Activated CD8-positive, alpha-beta T cell treated with anti-CD3 and anti-CD28 coated beads for 36 hours (primary cell): ENCODE measurements at places on chromosomes 11 and 22. TPM values are rescaled to one million over a fixed set of nuclear protein-coding genes. Genes with fewer than 3 reads are reported as not detected.
A peak's percentile ranks its signal among the peaks of the same experiment; 100 is the strongest.

SYTL2 gene
- total RNA-seq, result 9.5 TPM

- no peak for DNase-seq
Observed at GRCh38 chr11:71999362-71999761, 653 bp downstream of the IL18BP start.

DNA sequence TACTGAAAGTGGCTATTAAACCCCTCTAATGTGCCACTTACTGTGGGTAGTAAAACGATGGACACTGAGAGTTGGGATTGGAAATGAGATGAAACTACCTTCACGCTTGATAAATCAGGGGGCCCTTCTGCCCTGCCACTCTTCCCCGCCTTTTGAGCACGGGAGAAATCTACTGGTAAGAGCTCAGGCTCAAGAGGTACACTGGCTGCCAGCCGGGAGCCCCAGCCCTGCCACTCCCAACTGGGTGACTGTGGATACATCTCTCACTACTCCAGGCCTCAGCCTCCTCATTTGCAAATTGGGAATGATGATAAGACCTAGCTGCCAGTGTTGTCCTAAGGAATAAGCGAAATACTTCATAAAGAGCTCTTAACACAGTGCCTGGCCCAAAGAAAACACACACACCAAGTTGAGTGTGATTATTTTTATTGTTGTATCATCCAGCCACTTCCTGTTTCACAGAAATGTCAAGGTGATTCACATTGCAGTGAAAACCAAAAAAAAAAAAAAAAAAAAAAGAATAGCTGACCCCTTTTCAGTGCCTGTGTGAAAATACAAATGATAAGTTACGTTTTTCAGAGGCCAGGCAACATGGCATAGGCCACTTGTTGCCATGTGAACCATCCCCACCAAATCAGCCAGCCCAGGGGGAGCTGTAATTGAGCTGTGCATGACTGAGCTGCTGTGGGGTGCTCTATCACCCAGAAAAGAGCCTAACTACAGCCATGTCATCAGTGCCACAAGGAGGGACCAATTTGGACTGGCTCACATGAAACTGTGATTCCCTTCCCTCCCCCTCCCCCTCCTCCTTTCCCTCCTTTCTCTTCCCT, 4.4 kb upstream of the ZNRD2 start:
- DNase-seq, result peak; percentile 68

- DNase-seq, result no peak
Observed at GRCh38 chr11:95584589-95584988, 205.0 kb downstream of the FAM76B start.

RAB1B gene
- total RNA-seq, result 98.2 TPM

P4HA3 gene
- not detected for total RNA-seq

FXYD6 gene
- not detected for total RNA-seq

- peak; percentile 82 for DNase-seq
Observed at GRCh38 chr11:64355078-64355940, 3.7 kb upstream of the RPS6KA4 start.

GRCh38 chr11:62925308-62925707, 4.1 kb upstream of the CHRM1 start:
- DNase-seq, result no peak

DNA sequence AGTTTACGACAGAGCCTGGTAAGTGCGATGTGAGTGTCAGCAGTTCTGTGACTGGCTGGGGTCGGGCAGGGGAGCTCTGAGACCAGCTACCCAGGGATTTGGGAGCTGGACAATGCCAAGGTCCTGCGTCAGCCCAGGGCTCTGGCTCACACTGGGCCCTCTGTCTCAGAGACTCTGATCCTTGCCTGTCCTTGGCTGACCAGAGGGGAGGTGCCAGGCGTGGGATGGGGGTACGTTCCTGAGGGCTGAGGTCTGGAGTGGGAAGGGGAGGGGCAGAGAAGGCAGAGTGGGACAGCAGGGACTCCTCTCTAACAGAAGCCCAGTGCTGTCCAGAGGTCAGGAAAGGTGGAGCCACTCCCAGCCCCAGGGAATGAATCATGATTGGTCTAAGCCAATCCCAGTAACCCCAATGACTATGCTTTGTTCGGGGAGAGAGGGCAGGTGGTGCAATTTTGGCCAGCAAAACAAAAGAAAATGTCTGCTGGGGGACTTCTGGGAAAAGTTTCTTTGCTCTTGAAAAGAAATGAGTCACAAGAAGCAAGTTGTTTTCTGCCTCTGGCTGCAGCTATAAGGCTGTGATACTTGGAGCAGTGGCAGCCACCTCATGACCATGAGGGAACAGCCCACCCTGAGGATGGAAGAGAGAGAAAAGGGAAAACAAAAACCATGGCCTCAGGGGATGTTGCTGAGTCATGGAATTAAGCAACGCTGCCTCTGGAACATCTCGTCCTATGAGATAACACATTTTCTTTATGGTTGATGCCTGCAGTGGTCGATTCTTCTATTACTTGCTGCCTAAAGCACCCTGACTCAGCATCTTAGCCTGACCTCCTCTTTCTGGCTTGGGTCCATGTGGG, 108.3 kb downstream of the CHST1 start:
- no peak for DNase-seq

DNA sequence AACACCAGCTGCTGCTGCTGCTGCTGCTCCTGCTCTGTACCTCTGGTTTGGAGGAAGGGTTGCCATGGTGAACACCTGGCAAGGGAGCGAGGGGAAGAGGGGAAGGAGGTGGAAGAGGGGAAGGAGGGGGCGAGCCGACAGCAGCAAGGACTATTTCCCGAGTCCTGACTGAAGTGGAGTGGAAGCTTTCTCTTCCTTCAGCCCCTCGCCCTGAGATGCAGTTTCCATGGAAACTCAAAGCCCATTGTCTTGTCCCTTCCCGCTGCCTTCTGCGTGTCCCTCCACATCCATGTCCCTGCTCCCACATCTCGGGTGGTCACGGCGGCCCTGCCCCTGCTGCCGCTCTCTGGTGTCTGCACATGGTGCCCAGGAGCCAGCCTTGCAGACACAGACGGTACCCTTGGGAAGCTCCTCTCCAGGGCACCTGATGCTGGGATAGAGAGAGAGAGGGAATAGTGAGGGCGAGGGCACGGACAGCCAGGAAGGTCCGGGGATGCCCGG, 28.6 kb downstream of the FAM83F start:
- no peak for DNase-seq

OR56B4 gene
- not detected for total RNA-seq

DNA sequence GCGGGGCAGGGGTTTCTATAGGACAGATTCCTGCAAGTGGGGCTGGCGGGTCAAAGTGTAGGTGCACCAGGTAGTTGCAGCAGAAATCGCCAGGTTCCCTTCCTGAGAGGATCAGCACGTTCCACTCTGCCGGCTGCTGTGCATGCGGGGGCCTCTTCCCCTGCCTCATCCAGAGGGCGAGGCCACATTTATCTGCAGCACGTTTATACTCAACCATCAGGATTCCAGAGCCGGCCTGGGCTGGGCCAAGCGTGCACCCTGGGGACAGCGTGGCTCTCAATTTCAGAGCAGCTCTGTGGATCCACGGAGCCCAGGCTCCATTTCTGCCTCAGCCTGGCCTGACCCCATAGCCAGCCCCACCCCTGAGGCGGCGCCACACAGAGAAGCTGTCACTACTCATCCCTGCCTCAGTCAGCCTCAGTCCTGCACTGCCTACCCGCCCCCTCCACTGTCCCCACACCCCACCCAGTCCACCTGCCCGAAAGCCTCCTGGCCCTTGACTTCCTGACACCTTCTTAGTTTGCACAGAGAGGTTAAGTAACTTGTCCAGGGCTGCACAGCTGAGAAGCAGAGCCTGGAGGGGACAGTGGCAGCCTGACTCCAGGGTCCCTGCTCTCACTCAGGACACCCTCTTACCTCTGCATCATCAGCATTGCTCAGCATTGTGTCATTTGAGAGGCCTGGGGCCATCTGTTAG, 45.9 kb upstream of the RTL6 start:
- no peak for DNase-seq

- no peak for DNase-seq
Observed at GRCh38 chr11:71182791-71183677, 69.3 kb downstream of the SHANK2 start.

DNA sequence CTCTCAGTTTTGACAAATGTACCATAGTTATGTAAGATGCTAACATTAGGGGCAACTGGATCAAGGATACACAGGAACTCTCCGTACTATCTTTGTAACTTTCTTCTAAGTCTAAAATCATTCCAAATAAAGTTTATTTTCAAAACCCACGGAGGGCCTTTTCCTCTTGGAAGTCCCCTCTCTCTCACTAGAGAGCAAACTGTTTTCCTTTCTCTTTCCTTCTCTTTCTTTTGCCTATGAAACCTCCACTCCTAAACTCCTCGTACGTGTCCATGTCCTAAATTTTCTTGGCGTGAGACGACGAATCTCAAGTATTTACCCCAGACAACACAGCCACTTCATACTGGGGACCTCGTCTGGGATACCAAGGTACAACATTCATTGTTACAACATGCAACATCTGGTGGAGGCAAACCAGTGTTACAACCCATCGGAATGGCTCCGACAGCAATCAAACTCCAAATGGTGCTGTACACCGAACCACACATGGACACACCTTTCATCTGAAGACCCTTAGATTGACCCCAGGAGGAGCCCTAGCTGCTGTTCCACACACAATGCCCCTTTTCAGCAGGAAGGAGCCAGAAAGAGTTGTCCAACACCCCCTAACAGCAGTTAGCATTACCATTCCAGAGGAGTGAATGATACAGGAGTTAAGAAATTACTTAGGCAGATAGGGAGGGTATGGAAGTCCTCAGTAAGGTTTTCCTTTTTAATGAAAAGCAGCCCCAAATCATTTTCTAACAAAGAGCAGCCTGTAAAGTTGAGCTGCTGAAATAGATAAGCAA, 108.1 kb downstream of the SGSM3 start:
- no peak for DNase-seq

FAT3 gene
- not detected for total RNA-seq

DNA sequence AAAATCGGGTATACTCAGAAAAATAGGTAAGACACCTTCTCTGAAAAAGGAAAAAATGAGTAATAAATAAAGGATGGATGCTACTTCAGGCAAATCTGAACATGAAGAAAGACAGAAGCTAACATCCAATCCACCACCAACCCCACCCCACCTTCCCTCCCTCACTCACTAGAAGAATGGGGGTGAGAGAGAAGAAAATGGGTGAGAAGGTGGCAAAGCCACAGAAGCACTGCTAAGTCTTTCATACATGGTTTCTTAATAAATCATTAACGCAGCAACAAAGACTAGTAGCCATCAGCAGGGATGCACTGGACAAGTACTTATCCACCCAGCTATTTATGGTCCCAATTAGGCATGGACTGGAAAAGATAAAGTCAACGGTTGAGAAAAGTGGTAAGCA, 5.9 kb downstream of the FHIP1B start:
- no peak for DNase-seq

DNA sequence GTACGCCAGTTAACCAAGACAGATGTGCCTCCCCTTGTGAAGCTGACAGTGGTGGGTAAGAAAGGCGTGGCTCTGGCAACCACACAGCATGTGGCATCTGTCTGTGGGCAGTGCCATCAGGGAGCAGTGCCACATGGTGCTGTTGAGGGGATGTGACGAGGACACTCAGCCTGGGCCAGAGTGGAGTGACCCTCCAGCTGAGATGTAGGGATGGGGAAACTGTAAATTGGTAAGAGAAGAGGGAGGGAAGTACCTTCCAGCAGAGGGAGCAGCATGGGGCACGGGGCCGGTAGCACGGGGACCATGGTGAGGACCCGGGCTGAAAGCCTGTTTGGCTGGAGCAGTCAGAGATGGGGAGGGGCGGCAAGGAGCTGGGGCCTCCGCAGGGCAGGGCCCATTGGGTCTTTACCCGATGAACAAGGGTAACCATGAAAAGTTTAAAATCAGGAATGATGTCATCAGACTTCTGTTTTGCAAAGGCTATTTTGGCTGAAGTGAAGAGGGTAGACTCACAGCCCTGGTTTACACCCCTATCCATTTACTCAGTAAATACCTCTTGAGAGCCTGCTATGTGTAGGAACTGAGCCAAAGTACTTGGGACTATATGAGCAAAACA, 10.4 kb downstream of the TMPRSS6 start:
- peak; percentile 17 for DNase-seq

- no peak for DNase-seq
Observed at GRCh38 chr11:1822648-1823375, 12.0 kb upstream of the SYT8 start.

GRCh38 chr11:1653541-1654387, 24.2 kb downstream of the KRTAP5-5 start:
- DNase-seq, result no peak

MRGPRX4 gene
- not detected for total RNA-seq

DNA sequence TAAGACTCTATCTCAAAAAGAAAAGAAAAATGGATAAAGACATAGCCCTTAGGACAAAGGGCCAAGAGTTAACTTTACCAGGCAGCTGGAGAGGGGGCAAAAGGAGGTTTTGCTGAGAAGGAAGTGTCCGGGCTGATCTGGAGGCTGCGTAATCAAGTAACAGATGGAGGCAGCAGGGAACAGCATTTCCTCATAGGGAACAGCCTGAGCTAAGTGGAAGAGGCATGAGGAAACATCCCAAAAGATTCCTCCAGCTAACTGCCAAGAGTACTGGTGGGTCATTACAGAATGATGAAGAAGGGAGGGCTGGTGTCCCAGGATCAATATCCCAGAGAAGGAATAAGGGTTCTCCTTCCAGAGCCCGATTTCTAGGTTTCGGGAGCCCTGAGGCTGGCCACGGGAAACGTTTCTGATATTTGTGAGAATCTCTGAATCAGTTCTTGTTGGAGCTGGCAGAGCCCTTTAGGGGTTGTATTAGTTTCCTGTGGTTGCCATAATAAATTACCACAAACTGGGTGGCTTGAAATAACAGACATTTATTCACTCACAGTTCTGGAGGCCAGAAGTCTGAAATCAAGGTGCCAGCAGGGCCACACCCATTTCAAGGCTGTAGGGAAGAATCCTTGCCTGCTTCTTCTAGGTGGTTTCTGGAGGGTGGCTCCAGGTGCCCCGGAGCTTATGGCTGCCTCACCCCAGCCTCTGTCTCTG, 21.2 kb downstream of the LIF start:
- DNase-seq, result no peak

- no peak for DNase-seq
Observed at GRCh38 chr22:33569559-33569958, 350.7 kb downstream of the LARGE1 start.

- DNase-seq, result peak; percentile 50
Observed at GRCh38 chr11:72573072-72573854, 101.0 kb downstream of the PDE2A start.

DNA sequence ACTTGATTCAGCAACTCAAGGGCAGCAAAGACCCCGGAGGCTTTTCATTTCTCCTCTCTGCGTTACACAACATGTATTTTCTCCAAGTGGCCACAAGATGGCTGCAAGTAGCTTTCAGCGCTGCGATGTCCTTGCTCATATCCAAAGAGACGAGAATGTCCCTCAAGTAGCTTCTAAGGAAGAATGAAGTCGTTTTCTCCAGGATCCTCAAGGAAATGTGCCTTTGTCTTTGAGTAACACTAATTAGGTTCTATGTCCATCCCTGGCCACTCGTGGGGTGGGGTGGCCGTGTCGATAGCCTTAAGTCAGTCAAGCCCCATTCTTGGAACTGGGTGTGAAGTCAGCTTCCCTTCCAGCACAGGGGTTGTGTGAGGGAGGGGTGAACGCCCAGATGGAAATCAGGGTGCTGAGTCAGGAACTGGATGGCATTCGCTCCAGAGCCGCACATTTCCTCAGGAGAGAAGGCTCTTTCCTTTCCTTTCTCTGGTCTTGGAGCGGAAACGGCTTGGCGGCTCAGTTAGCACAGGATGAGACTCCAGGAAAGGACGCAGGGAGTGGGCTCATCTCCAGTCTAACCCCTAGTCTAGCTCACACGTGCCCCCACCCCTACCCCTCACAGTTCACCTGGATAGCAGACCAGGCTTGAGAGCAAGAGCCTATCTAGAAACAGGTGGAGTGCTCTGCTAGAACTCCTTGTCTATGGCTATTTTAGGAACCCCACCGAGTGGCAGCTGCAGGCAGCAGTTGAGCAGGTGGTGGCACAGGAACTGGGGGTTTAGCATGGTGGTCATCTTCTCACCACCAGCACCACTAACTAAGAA, 44.3 kb downstream of the NNMT start:
- peak; percentile 50 for DNase-seq

CNTN5 gene
- not detected for total RNA-seq

MMP7 gene
- not detected for total RNA-seq
